ENCODE measurements at places on chromosomes 6 and 20. TPM values are rescaled to one million over a fixed set of nuclear protein-coding genes. Genes with fewer than 3 reads are reported as not detected.

The PMEPA1 gene
- total RNA-seq, result 65.1 TPM

The DPM1 gene
- 57.9 TPM for total RNA-seq

The MYT1 gene
- not detected for total RNA-seq

DNA sequence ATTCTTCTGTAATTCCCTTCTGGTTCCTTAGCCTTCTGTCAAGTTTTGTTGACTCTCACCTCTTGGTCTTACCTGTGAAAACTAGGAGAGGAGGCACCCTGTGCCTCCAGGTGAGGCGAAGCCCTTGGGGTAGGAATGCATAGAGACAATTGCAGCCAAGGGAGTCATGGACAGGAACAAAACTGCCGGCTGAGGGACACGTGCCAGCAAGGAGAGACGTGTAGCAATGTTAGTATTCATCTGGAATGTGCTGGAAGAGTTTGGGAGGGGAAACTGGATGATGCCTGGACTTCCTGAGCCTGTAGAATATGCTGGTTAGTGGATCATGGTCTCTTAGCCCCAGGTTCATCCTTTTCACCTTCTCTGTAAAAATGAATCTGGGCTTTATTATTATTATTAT is 3.9 kb upstream of the TIAM2 start:
- DNase-seq, result no peak

DNA sequence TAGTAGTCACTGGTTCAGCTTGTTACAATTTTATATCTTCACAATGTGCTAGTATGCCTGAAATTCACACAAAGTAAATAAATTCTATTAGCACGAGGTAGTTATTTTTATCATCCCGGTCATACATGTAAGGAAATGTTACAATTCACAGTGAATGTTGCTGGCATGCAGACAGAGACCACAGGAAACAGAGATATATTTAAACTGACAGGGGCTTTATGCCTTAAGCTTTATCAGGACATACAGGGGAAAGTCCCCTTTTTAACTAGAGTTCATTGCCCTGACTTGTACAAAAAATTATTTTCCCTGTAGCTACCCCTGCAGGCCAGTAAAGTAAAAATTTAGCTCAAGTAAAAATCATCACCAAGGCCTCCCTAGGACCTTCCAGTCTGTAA is 712.0 kb upstream of the NRSN1 start:
- peak; percentile 86 for DNase-seq

GRCh38 chr20:49446808-49447207 is 35.7 kb downstream of the KCNB1 start:
- peak; percentile 29 for DNase-seq

DNA sequence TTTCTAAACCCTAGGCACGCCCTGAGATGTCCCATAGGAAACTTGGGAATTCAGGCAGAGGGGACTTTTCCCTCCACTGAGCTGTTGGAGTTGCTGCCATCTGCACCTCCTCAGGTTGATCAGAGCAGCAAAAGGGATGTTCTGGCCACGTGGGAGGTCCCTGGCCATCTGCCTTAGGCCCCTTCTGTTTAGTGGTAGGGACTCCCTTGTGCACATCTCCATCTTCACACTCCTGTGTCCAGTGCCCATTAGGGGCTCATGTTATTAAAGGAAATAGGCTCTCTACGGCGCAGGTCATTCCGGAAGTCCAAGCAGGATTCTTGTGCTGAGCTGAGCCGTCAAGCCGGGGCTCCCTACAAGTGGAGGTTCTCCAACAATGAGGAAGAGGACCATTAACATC is 237.8 kb upstream of the RIN2 start:
- DNase-seq, result no peak

DNA sequence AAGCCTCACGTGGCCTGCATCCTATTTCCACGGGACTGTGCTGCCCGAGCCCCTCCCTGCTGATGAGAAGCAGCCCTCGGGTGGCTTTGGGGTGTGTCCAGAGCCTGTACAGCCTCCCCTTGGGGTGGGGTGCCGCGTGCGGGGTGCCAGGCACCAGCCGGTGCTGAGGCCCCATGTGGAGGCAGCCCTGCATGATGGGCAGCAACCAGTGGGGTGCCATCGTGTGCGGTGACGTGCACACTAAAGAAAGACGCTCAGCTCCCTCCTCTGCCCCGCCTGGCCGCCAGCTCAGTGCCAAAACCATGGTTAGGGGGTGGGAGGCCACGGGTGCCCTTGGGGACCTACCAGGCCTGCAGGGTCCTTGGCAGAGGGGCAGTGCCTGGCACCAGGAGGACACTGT is 26.2 kb downstream of the NTSR1 start:
- no peak for DNase-seq

Data from astrocyte (in vitro differentiated cells and primary cell).